ENCODE measurements at places on chromosomes 13 and 19. TPM values are rescaled to one million over a fixed set of nuclear protein-coding genes. Genes with fewer than 3 reads are reported as not detected.

- DNase-seq = peak; percentile 1
Observed at GRCh38 chr13:28271056-28271840, 132.9 kb downstream of the PAN3 start.

DNA sequence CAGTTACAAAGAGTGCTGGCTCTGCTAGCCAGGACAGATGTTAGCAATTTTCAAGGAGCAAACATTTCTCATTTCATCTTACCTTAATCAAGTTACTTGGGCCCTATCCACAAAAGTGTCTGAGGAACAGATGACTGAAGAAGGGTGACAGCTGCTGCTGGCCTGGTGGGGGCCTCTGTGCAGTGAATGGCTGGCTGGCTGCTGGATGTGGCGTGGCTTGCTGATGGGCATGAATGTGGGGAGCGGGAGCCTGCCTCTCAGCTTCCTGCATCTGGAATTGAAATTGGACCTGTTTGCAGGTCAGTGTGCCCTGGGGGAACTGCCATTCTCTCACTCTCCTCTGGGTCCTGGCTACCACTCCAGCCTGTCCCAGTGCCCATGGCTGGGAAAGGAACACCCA lies 94.7 kb downstream of the RGCC start:
- no peak for DNase-seq

GRCh38 chr13:30440910-30441703 lies 18.8 kb downstream of the UBE2L5 start:
- DNase-seq = peak; percentile 85

KCNRG gene
- total RNA-seq = 0.14 TPM

- no peak for DNase-seq
Observed at GRCh38 chr13:98960606-98961502, 17.0 kb downstream of the DOCK9 start.

RASGRP4 gene
- total RNA-seq = not detected

DNA sequence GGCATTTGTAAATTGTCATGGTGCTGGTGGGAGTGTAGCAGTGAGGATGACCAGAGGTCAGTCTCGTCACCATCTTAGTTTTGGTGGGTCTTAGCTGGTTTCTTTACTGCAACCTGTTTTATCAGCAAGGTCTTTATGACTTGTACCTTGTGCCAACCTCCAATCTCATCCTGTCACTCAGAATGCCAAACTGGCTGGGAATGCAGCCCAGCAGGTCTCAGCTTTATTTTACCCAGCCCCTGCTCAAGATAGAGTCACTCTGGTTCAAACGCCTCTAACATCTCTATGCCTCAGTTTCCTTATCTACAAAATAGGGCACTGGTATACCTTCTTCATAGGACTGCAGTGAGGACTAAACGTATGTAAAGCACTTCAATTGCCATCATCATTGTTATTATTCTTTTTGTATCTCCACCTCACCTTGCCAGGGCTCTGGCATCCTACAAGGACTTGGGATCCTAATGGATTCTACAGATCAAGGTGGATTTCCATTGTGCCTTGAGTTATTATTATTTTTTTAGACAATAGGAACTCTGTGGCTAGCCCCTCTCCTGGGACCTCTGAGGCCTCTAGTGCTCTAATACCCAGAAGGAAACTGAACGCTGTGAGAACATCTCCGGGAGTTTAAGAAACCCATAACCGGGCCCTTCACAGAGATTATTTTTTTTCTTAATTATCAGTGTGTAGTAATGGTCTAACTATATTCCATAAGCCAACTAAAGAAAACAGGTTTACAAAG lies 69.0 kb upstream of the RGCC start:
- no peak for DNase-seq

DNA sequence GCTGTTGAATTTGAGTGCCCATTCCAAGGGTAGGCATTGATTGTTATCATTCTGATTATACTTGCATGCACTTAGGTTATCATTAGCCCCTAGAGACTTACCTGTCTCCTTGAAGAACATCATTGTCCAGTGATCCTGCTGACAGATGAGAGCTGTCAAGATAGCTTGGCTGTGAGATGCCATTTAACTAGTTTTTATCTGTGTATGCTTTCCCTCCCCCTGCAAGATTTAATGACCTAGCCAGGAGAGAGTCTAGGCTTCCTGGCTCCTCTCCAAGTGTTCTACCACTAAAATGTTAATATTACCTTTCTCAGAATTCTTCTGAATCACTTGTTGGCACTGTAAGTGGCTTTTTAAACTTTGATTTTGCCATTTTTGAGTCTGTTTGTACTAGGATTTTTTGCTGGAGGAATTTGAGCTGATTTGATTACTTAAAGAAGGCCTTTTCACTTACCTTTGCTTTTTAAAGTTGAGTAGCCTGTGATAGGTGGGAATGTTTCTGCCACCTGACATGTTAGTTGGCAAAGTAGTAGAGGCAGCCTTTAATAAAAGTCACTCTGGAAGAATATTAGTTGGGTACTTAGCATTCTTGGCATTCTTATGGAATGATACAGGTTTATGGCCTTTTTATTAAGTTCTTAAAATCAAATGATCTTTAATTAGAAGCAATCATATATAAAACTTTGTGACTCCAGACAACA lies 41.1 kb downstream of the ARHGAP35 start:
- DNase-seq = no peak

MYO16 gene
- total RNA-seq = 1.2 TPM

DNA sequence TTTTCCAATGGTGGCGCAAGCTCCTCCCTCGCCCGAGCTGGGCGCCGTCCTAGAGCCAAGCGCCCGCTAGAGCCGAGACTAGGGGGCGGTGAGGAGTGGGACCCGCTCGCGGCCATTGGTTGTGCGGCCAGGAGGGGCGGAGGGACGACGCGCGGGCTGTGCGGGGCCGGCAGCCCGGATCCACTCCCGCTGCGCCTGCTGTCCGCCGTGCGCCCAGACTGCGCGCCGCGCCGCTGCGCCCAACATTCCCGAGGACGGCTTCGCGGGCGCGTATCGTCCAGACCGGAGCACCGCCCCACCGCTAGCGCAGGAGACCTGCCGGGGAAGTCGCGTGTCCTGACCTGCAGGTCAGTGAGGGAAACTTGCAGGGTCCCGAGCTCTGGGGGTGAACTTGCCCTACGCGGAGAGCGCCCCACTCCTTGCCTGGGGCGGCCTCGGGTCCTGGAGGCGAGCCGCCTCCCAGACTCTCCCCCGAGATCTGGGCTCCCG lies at the start of gene SERTM1:
Gene SERTM1, plus strand, starts transcription at position 183 of the 489 bp plus-strand sequence. CDS start 21,059 bp downstream, outside the sequence.
- no peak for DNase-seq

DNA sequence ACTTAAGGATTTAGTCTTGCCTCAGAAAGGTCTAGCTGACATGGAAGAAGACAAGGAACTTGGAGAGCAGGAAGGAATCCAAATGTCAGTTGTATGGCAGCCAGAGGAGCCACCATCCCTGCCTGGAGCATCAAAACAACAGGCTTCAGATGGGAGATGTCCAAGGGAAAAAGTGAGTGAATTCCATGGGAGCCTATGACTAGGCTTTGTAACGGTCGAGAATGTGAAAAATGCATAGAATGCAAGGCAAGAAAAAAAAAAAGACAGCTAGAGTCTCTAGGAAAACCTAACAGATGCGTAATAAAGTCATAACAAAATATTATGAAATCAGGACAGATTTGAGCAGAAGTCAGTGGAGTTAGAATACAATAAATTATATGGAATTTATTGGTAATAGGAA lies 183.7 kb upstream of the LSM14A start:
- no peak for DNase-seq

DNA sequence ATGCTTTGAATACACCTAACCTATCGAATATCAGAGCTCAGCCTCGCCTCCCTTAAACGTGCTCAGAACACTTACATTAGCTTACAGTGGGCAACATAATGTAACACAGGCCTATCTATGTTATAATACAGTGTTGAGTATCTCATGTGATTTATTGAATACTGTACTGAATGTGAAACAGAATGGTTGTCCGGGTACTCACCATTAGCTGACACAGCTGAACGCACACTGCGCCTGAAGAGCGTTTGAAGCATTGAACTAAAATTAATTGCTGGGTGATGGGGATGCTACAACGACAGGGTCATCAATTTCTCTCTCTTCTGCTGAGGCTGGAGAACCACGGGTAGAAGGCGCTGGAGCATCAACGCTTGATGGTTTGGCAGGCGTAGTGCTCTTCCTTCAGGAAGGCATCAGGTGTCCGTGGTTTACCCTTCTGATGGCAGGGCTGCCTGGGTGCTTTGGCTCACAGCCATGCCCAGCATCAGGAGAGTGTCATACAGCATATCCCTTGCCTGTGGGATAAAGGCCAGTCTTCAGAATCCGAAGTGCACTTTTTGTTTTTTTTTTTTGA lies 46.9 kb upstream of the UBE2L5 start:
- no peak for DNase-seq

- no peak for DNase-seq
Observed at GRCh38 chr13:32535115-32535514, 3.5 kb downstream of the N4BP2L2 start.

KCNC3 gene
- total RNA-seq = 0.07 TPM

- no peak for DNase-seq
Observed at GRCh38 chr13:26445092-26445491, 112.4 kb upstream of the WASF3 start.

GRCh38 chr13:22076658-22077057 lies 405.8 kb downstream of the FGF9 start:
- no peak for DNase-seq

MEIOSIN gene
- not detected for total RNA-seq

DNA sequence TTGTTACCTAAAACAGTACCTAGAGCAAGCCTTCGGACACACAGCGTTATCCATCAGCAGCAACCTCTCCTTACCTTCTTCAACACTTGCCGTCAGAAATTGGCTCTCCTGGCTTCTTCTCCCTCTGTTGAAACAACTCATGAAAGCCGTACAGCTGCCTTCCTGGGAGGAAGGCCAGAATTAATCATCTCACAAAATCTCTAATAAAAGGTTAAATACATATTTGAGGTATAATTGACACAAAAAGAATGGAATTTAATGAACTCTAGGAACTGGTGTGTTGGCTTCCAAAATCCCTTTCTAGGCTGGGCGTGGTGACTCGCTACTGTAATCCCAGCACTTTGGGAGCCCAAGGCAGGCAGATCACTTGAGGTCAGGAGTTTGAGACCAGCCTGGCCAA lies 37.3 kb upstream of the GTF2F2 start:
- no peak for DNase-seq

DNA sequence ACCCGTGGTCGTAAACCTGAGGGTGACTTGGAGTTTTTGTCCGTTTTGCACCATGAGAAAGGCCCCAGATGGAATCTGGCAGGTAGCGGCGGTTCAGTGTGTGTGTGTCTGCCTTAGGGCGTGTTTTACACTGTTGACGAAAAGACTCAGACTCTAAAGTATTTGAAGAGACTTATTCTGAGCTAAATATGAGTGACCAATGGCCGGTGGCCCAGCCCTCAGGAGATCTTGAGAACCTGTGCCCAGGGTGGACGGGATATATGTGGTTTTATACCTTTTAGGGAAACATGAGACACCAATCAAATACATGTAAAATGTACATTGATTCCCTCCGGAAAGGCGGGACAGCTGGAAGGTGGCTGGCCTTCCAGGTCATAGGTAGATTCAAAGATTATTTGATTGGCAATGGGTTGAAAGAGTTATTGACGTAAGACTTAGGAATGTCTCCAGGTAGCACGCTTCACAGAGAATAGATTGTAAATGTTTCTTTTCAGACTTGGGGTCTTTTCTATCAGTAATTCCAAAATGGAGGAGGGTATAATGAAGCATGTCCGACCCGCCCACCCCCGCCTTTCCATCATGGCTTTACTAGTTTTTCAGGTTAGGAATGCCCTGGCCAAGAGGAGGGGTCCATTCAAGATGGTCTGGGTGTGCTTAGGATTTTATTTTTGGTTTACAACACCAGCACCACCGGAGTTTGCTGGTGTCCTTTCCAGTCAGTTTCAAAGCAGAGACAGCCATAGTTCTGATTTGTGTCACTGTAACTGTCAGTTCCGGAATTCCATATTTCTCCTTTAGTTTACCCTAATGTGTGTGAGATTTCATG lies 1.0 kb upstream of the ZNF529 start:
- DNase-seq = no peak

SPC24 gene
- total RNA-seq = 76.1 TPM

- DNase-seq = no peak
Observed at GRCh38 chr19:51431124-51431523, 13.7 kb upstream of the SIGLEC10 start.

LILRA6 gene
- not detected for total RNA-seq

GRCh38 chr19:29018542-29018941 lies 194.4 kb downstream of the UQCRFS1 start:
- no peak for DNase-seq

CDX2 gene
- total RNA-seq = not detected

- DNase-seq = no peak
Observed at GRCh38 chr19:7255631-7256030, 38.6 kb downstream of the INSR start.

- no peak for DNase-seq
Observed at GRCh38 chr19:19571071-19571786, 33.2 kb downstream of the CILP2 start.

GRCh38 chr13:79401259-79402070 lies 4.6 kb downstream of the RBM26 start:
- no peak for DNase-seq

GRCh38 chr13:104447348-104447747 lies 1381.1 kb upstream of the SLC10A2 start:
- no peak for DNase-seq

DNA sequence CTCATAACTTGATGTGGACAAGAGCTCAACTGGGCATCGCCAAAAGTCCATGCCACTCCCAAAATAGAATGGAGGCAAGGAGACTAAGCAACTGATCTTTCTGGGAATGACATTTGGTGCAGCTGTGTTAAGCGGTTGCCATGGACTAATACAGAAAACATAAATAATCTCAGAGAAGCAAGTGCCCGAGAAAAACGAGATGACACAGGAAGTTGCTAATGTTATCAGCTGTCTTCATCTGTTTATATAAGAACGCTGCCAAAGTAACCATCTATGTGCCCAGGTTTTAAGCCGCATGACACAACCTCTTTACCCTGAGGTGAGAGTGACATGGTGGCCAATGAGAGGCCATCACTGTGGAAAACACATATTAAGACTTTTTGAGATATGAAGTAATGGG lies 54.9 kb upstream of the SACS start:
- no peak for DNase-seq

N4BP2L1 gene
- total RNA-seq = 3.6 TPM

GRCh38 chr13:27425918-27426630 lies 1.7 kb downstream of the GTF3A start:
- no peak for DNase-seq

GRCh38 chr13:24207841-24208667 lies 47.5 kb downstream of the SPATA13 start:
- peak; percentile 93 for DNase-seq

- DNase-seq = no peak
Observed at GRCh38 chr13:75836441-75836840, 200.3 kb downstream of the LMO7 start.
